Spleen (tissue), 13 donors: ENCODE measurements at places on chromosomes 16 and 17.

- DNase-seq: no peak
- H3K27me3 ChIP-seq: no peaks in the 10 kb centered on the region
- no peak overlapping the region for H3K27ac ChIP-seq
- no peaks in the 10 kb centered on the region for H3K36me3 ChIP-seq
- H3K4me1 ChIP-seq: no peaks in the 10 kb centered on the region
- no peak overlapping the region for H3K4me3 ChIP-seq
Measured at GRCh38 chr16:50455288-50455845, 86.6 kb upstream of the BRD7 start.

DNA sequence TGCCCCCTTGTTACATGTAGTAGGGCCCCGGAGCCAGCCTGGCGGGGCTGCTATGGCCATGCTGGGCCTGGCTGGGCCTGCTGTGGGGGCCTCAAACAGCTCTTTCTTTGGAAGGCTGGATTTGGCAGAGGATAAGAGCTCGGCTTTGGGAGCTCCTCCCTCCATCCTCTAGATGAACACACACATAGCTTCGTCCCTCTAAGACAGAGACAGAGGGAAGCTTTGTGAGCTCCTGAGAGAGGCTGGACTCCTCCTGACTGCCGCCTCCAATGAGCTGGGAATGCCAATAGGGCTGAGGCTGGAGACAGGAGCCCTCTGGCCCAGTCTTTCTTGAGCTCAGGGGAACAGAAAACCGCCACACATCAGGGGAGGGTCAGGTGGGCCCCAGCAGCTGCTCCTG, 37.3 kb upstream of the CDC42EP4 start:
- H3K4me3 ChIP-seq: no peak overlapping the region
- peaks cover 14% of the 10 kb centered on the region for H3K4me1 ChIP-seq
- no peaks in the 10 kb centered on the region for H3K36me3 ChIP-seq
- DNase-seq: no peak

GRCh38 chr16:51045186-51045585, 105.9 kb downstream of the SALL1 start:
- no peaks in the 10 kb centered on the region for H3K36me3 ChIP-seq
- H3K4me1 ChIP-seq: no peaks in the 10 kb centered on the region
- no peaks in the 10 kb centered on the region for H3K27me3 ChIP-seq
- no peak for DNase-seq

DNA sequence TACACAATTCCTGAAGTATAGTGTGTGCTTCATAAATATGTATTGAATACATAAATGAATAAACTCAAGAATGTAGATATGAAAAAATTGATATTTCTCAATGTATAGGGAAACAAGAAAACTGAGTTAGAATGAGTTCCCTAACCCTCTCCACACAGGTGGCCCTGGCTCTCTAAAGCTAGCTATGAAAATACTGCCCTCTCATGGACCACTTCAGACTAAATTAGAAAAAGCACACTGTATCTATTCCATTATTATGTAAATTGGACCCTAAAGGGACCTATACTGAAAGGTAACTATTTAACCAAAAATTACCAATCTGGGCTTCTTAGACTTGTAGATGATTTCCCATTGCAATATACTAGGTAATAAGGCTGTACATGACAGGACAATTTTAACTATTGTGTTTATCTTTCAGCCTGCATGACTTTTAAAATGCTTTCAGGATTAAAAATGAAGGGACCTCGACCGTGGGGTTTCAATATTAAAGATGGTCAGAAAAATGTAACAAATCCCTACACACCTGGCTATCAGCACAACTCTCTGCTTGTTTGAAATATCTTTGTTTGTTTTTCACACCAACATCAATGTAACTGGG, 672.5 kb upstream of the KIF2B start:
- H3K27ac ChIP-seq: no peak overlapping the region
- H3K4me3 ChIP-seq: no peak overlapping the region
- no peaks in the 10 kb centered on the region for H3K4me1 ChIP-seq
- DNase-seq: no peak

DNA sequence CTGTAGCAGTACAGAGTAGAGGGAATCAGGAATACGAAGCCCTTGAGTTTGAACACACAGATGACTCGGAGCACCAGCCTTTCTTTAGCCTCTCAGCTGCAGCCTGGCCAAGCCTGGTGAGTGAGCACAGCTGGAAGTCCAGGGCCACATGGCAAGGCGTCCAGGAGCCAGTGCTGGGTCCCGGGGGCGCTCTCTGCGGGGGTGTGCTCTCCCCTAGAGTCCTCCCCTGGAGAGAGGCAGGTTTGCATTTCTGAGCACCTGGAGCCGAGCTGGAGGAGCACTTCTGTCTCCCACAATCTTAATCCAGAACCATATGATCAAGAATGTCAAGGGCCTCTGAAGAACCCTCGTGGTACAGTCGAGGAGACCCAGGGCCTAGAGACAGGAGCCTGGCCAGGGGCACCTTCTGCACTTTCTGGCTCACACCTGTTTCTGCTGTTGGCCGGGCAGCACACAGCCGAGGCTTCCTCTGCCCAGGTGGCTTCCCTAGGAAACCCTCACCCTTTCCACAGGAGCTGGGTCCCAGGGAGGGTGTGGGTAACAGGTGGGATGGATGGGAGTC, 78.3 kb downstream of the PLD6 start:
- no peaks in the 10 kb centered on the region for H3K27me3 ChIP-seq
- H3K36me3 ChIP-seq: peaks cover 50% of the 10 kb centered on the region
- H3K4me1 ChIP-seq: peaks cover 15% of the 10 kb centered on the region
- DNase-seq: peak; percentile 69
- no peak overlapping the region for H3K4me3 ChIP-seq

- H3K36me3 ChIP-seq: no peaks in the 10 kb centered on the region
- no peaks in the 10 kb centered on the region for H3K4me1 ChIP-seq
- no peaks in the 10 kb centered on the region for H3K27me3 ChIP-seq
- no peak for DNase-seq
- no peak overlapping the region for H3K4me3 ChIP-seq
Measured at GRCh38 chr16:54135361-54136275, 151.0 kb downstream of the IRX3 start.

- H3K27me3 ChIP-seq: no peaks in the 10 kb centered on the region
- DNase-seq: no peak
- peaks cover 36% of the 10 kb centered on the region for H3K36me3 ChIP-seq
- no peak overlapping the region for H3K4me3 ChIP-seq
- no peak overlapping the region for H3K27ac ChIP-seq
Measured at GRCh38 chr17:80775863-80776262, 215.8 kb upstream of the CHMP6 start.

DNA sequence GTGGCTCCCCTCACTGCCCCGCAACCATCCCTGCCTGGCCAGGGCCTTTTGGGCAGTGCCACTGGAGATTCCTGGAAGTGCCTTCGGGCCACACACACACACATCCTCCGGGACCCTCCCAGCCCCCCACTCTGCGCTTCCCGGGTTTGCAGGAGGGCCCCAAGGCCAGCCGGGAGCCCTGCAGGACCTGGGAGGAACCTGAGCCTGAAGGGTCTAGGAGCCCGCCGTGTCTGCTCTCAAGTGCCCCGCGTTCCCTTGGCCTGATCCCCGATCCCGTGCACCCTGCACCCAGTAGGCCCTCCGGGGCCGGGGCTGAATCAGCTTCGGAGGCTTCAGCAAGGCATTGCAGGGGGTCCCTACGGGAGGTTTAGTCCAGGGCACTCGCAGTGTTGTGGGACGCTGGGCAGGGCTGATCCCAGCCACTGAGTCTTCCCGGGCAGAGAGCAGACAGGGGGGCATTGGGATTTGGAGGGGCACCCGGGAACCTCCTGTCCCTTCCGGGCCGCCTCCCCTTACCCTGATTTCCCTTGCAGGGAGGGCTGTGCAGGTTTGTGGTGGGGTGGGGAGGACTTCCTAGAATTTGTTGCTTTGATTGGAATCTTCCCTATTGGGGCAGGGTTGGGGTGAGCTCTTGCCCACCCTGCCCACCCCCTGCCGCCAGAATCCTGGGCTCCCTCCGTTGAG, 36.9 kb downstream of the TMEM235 start:
- no peak overlapping the region for H3K4me3 ChIP-seq
- H3K36me3 ChIP-seq: no peaks in the 10 kb centered on the region
- H3K4me1 ChIP-seq: peaks cover 9% of the 10 kb centered on the region
- H3K27ac ChIP-seq: no peak overlapping the region

DNA sequence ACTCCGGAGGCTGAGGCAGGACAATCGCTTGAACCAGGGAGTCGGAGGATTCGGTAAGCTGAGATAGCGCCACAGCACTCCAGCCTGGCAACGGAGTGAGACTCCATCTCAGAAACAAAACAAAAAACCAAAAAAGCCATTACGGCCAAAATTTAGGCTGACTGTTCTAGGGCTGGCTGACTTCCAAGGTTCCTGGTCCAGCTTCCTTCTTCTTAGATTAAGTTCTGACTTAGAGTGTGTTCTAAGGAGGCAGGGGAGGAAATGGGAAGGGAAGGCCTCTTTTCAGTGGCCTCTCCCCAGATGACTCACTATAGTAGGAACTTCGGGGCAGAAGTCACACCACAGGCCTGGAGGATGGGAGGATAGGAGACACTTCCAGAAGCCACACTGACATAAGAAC, 27.7 kb upstream of the CLEC18B start:
- no peak overlapping the region for H3K4me3 ChIP-seq
- no peaks in the 10 kb centered on the region for H3K27me3 ChIP-seq
- H3K36me3 ChIP-seq: peaks cover 27% of the 10 kb centered on the region
- peaks cover 18% of the 10 kb centered on the region for H3K4me1 ChIP-seq

DNA sequence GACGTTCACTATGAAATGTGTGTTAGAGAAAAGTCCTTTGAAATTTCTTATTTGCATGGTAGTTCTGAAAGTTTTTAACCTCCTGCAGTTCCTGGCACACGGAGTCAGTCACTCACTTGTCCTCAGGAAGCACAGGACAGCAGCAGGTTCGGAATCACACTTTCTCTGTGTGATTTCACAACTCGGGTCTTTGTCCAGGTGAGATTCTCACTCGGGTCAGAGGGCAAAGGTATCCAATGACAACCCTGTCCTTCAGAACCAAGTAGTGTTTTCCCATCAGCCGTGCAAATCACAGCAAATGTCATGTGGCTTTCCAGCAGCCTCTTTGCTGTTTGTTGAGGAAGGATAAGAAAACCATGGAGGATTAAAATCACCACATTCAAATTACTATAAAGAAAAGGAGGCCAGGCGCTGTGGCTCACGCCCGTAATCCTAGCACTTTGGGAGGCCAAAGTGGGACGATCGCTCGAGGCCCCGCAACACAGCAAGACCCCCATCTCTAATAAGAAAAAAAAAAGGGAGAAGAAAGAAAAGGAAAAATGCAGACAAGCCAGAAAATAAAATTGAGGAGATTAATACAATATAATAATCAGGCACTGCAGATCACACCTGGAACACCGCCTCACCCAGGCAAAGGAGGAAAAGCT, 22.0 kb downstream of the ADCY9 start:
- no peak overlapping the region for H3K27ac ChIP-seq
- H3K27me3 ChIP-seq: no peaks in the 10 kb centered on the region
- no peaks in the 10 kb centered on the region for H3K36me3 ChIP-seq

GRCh38 chr16:30948667-30949649, at the start of gene ORAI3:
Gene ORAI3 (plus strand): TSS chr16:30949068. CDS start chr16:30949290, 222 bp downstream.
- peak within 1 kb of the TSS; percentile 95 for H3K27ac ChIP-seq
- no peaks in the 10 kb centered on the region for H3K27me3 ChIP-seq
- H3K36me3 ChIP-seq: no peaks in the 10 kb centered on the region

GRCh38 chr17:68599091-68599490, 2.1 kb downstream of the FAM20A start:
- H3K4me3 ChIP-seq: peak overlapping the region; percentile 58
- no peak for DNase-seq
- no peaks in the 10 kb centered on the region for H3K36me3 ChIP-seq
- peaks cover 12% of the 10 kb centered on the region for H3K27me3 ChIP-seq
- H3K27ac ChIP-seq: peak overlapping the region; percentile 87
- H3K4me1 ChIP-seq: peaks cover 54% of the 10 kb centered on the region

DNA sequence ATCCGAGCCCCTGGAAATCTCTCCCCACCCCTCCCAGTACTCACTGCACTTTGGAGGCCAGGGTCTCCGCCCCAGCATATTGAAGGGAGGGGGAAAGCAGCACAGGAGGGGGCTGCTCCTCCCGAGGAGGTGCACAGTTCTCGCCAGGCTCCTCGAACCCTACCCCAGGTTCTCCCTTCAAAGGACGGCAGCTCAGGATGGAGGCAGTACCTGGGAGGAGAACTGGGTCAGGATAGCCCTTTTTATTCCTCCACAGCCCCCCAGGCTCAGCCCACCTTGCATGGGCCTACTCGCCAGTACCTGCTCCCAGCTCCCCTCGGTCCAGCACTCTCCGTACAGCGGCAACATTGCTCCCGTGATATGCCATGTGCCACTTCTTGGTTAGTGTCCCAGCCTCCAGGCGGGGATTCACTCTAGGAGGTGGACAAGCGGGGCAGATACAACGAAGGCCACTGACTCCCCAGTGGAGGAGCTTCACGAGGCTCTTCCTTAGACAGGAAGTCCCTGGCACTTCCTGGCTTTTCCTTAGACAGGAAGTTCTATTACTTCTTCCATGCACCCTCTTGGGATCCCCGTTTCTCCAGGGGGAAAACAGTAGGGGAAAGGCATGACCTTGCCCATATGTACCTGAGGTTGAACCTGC, 2.1 kb upstream of the GPS2 start:
- no peaks in the 10 kb centered on the region for H3K36me3 ChIP-seq
- no peak overlapping the region for H3K4me3 ChIP-seq
- no peaks in the 10 kb centered on the region for H3K27me3 ChIP-seq
- no peak for DNase-seq
- peaks cover 31% of the 10 kb centered on the region for H3K4me1 ChIP-seq
- H3K27ac ChIP-seq: peak overlapping the region; percentile 37
